ENCODE measurements at places on chromosomes 2 and 18. TPM values are rescaled to one million over a fixed set of nuclear protein-coding genes. Genes with fewer than 3 reads are reported as not detected.

CCDC74A gene
- total RNA-seq, result 4.0 TPM

- H3K4me3 ChIP-seq, result no peak overlapping the region
- DNase-seq, result no peak
- H3K4me1 ChIP-seq, result no peaks in the 10 kb centered on the region
- H3K27me3 ChIP-seq, result no peaks in the 10 kb centered on the region
Observed at GRCh38 chr18:10681581-10682367, 155.9 kb downstream of the NAPG start.

COL3A1 gene
- total RNA-seq, result 508 TPM

PPP1R1C gene
- 2.6 TPM for total RNA-seq

DNA sequence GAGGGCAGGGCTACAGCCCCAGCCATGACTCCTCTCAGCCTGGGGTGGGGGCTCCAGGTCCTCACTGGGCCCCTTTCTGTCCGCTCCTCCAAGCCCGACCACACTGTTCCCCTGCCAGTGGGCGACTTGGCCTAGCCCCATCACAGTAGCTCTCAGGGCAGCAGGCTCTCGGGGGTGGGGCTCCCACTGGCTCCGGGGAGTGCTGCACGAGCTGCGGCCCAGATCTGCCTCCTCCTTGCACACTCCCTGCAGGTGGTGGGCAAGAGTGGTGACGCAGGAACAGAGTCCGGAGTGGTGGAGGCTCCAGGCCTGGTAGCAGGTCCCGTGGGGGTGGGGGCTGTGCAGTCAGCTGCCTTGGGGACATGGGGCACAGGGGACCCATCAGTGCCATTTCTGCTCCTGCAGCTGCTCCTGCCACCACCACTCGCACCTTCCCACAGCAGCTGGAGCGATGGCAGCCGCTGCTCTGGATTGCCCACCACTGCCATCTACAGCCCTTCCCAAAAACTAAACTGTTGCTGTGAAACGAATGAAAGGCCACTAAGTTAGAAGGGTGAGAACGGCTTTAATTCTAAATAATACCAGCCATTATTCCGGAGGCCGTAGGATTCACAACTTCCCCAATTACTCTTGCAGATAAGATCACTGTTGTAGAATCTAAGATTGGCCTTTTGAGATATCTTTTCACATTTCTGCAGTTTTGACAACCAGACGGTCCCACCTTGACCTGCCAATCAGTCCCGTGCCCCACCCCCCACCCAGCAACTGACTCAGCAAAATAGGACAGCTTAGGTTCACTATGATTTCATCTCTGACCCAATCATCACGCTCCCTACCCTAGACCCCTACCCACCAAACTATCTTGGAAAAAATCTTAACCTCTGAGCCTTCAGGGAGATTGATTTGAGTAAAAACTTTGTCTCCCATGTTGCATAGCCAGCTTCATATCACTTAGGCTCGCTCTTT is 530.2 kb downstream of the DCC start:
- no peak overlapping the region for H3K27ac ChIP-seq
- H3K4me3 ChIP-seq, result no peak overlapping the region
- H3K4me1 ChIP-seq, result no peaks in the 10 kb centered on the region
- H3K27me3 ChIP-seq, result no peaks in the 10 kb centered on the region

BCL2 gene
- 12.8 TPM for total RNA-seq

GIGYF2 gene
- total RNA-seq, result 127 TPM

MAPRE3 gene
- total RNA-seq, result 19.7 TPM

- H3K27me3 ChIP-seq, result no peaks in the 10 kb centered on the region
- DNase-seq, result no peak
- no peak overlapping the region for H3K4me3 ChIP-seq
- no peak overlapping the region for H3K27ac ChIP-seq
- H3K4me1 ChIP-seq, result no peaks in the 10 kb centered on the region
- no peaks in the 10 kb centered on the region for H3K36me3 ChIP-seq
Observed at GRCh38 chr2:16709769-16710168, 44.1 kb upstream of the CYRIA start.
